ENCODE measurements at places on chromosomes 6 and 20. TPM values are rescaled to one million over a fixed set of nuclear protein-coding genes. Genes with fewer than 3 reads are reported as not detected.

- no peak for DNase-seq
These were observed 94.3 kb downstream of the CEBPB start for GRCh38 chr20:50284811-50285375.

GRCh38 chr6:170152989-170153388 lies 137.9 kb downstream of the DLL1 start:
- DNase-seq: no peak

- peak; percentile 87 for DNase-seq
These were observed at the start of gene EPM2A for GRCh38 chr6:145735356-145736165. Gene EPM2A, minus strand, starts transcription at chr6:145735520. Its CDS starts 22 bp downstream, at chr6:145735498.

GRCh38 chr20:17914957-17915356 lies 53.6 kb downstream of the SNX5 start:
- no peak for DNase-seq

DNA sequence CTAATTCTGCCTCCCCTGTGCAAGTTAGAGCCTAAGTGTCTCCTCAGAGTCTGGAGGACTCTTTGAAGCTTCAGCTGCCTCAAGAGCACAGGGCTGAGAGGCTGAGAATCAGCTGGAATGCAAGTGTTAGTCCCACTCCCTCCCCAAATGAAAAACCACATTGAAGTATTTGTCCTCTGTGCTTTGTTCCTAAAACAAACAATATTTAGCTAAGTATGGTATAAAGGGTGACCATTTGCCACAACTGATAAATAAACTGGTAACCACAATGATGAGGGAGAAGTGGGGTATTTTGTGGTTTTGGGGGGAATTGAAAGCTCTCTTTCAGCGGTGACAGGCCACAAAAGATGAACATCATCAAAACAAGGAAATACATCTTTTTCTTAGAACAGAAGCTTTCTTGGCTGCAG lies 91.7 kb upstream of the HDDC2 start:
- no peak for DNase-seq

DNA sequence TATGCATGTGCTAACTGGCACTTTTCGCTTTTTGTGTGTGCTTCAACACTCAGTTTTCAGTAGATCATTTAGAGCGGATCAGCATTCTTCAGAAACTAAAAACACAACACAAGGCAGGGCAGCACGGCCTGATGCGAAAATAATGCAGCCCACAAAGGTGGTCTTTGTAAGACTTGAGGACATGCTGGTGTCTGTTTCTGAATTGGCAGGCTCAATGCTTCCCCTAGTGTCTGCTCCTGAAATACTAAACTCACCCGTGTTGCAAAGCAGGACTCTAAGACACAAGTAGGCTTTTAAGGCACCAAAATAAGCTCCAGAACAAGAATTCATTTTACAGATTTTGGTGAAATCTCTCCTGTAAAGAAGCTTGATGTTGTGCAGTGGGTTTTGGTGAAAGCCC lies 676.5 kb downstream of the TENT5A start:
- DNase-seq: no peak

C6orf15 gene
- total RNA-seq: not detected

DNA sequence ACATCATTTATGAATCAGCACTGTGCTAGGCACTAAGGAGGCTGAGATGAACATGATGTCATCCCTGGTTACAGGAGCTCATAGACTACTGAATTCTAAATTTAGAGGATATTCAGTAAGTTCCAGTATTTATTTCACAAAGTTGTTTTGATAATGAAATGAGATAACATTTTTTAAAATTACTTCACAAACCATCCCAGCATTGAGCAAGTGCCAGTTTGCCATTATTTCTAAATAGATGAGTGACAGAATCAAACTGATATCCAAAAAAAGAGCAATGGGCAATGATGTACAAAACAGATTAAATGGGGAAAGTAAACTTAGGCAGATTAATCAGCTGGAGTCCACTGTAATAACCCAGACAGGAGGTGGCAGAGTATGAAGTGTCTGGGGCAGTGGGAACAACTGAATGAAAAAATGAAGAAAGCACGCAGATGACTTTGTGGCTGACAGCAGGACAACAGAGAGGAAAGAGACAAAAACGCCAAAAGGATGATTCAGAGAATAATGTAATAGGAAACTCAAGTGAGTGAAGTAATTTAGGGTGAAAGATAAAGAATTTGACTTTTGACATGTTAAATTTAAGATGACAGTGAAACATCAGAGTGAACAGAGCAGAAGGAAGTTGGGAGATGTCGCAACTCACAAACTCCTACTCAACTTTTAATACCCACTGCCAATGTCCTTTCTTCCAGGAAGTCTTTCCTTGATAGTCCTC lies 70.2 kb downstream of the RCAN2 start:
- DNase-seq: no peak

GRCh38 chr20:45547206-45547770 lies at the start of gene EPPIN:
Gene EPPIN, minus strand, starts transcription at chr20:45547401. Its CDS starts 44 bp downstream, at chr20:45547357.
- DNase-seq: no peak

PGC gene
- 0.27 TPM for total RNA-seq

DNA sequence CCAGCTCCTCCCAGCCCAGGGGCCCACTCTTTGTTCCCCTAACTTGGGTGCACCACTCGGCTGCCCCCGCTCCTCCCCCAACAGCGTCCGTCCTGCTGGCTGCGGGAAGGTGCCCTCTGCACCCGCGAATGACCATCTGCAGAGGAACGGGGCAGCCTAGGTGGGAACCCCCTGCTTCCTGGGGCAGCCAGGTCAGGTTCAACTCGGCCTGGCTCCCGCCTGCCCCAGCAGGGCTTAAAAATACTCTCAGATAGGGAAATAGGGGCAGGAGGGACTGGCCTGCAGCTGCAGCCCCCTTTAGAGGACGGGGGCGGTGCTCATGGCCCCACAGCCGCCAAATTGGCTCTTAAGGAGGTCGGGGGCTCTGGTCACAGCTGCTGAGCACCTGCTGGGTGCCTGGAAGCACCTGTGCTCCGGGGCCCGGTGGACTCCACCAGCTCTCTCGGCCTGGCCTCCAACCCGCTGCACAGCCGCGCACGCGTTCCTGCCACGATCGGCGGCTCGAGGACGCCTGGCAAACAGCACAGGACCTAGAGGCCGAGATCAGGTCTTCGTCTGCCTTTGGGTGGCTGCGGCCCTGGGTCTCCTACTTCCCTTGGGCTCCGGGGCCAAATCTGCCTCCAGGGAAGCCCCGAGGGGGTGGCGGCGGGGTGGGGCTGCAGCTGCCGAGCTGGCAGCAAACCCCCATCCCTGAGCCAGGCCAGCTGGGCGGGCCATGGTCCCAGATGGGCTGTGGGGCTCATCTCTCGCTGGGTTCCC lies 700 bp upstream of the LAMA5 start:
- DNase-seq: no peak

- DNase-seq: no peak
These were observed 56.5 kb upstream of the SIRPA start for GRCh38 chr20:1838556-1839279.

CALHM5 gene
- 5.3 TPM for total RNA-seq

- no peak for DNase-seq
These were observed 179.4 kb downstream of the NRN1 start for GRCh38 chr6:5827056-5827904.

PRSS16 gene
- total RNA-seq: 0.67 TPM

DNA sequence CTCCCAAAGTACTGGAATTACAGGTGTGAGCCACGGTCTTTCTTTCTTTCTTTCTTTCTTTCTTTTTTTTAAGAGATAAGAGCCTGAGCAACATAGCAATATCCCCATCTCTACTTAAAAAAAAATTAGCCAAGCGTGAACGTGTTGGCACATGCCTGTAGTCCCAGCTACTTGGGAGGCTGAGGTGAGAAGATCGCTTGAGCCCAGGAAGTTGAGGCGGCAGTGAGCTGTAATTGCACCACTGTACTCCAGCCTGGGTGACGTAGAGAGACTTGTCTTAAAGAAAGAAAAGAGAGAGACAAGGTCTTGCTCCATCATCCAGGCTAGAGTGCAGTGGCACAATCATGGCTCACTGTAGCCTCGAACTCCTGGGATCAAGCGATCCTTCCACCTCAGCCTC lies 162.0 kb upstream of the MLN start:
- peak; percentile 18 for DNase-seq

GRCh38 chr6:90003941-90004340 lies 109.7 kb downstream of the GJA10 start:
- no peak for DNase-seq

SLC17A1 gene
- total RNA-seq: not detected

SYNDIG1 gene
- total RNA-seq: 17.9 TPM

DNA sequence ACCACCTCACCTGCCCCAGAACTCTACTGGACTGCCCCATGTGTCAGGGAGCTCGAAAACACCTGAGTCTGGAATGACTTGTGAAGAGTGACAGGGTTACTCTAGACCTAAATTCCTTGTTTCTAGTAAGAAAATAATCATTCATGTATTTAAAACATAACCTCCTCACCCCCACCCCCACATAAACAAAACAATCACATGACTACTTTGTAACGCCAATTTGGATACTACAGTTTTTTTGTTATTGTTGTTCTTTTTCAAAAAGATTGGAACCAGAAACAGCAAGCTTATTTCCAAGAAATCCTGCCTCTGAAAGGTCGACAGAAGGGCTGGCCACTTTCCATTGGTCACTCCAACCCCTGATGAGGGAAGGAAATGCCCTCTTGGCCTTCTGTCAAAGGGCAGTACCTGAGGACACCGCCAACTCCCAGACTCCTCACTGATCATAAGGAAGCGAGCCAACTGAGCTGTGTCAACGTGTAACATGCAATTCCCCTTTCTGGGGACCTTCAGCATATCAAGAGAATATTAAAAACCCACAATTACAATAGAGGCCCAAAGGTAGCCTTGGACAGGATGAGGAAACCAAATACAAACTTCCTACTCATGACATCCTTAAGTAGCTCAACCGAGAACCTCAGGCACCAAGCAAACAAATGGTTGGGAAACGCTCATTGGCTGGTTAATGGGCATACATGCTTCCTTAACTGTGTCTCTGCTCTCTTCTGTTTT lies 2.6 kb downstream of the MCUR1 start:
- DNase-seq: no peak

OR2J3 gene
- total RNA-seq: not detected

EDN3 gene
- not detected for total RNA-seq

- no peak for DNase-seq
These were observed 17.2 kb upstream of the TMX4 start for GRCh38 chr20:8036771-8037170.

DNA sequence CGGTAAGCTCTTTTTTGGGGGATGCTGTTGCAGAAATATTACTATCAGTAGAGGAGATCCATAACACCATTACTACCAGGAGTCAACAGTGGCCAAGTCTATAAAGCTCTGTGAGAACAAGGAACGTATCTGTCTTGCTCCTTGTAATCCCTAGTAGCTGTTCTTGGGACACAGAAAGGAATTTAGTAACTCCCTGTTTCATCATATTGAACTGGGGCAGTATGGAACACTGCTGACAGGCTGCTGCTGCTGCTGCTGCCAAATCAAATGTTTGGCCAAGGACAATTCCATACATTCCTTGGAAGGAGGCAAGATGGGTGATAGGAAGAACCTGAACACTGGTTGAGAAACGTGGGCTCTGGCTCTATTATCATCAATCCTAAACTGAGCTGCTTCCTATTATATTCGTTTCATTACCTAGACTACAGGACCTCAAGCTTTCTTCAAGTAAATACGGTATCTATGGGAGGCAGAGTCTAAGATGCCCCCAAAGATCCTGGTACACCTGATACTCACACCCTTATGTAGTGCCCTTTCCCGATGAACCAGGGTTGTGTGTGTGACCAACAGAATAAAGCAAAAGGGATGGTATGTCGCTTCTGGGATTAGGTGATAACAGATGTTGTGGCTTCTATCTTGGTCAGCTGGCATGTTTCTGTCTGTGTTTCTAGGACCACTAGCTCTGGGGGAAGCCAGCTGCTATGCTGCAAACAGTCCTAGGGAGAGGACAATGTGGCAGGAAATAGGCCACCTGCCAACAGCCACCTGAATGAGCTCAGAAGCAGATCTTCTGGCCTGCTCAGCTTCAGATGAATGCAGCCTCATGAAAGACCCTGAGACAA lies 39.5 kb downstream of the ELOVL5 start:
- DNase-seq: no peak

ID4 gene
- total RNA-seq: 37.0 TPM

DNA sequence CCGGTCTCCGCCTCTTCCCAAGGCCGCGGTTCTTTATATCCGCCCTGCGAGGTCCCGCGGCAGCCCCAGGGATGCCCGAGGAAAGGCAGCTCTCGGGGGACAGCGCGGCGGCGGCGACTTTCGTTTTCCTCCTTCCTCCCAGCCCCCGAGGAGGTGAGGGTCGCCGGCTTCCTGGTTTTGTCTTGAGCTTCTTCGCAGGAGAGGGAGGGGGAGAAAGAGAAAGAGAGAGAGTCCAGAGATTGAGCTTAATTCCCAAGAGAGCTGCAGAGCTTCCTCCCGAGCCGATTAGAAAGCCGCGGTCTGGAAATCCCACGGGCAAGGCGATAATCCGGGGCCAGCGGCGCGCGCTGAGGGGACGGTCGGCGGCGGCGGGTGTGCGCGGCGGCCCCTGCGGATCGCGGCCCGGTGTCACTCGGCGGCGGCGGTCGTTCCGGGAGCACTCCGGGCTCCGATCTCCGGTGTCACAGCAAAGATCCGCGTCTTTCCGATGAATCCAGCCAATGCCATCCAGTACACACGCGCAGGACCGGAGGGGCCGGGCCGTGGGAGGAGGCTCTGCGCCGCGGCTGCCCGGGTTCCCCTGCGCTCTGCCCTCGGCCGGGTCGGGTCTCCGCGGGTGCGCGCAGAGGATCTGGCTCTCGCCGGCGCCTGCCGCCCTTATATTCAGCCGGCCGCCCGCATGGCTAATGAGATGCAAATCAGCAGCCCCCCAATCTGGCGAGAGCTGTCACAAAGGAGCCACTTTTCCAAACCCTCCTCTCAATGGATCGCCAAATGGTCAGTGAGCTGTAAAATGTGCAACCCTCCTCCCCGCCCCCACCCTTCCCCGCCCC lies at the start of gene DLL1:
TSS of gene DLL1 (minus strand) at position 783 of the 833 bp plus-strand sequence. CDS start 939 bp downstream, outside the sequence.
- DNase-seq: no peak

- DNase-seq: no peak
These were observed 188.2 kb upstream of the PREP start for GRCh38 chr6:105591053-105591452.

GRCh38 chr20:38243709-38244020 lies 16.9 kb downstream of the KIAA1755 start:
- DNase-seq: no peak

- no peak for DNase-seq
These were observed 72.2 kb upstream of the PTCHD4 start for GRCh38 chr6:48183178-48183577.

DNA sequence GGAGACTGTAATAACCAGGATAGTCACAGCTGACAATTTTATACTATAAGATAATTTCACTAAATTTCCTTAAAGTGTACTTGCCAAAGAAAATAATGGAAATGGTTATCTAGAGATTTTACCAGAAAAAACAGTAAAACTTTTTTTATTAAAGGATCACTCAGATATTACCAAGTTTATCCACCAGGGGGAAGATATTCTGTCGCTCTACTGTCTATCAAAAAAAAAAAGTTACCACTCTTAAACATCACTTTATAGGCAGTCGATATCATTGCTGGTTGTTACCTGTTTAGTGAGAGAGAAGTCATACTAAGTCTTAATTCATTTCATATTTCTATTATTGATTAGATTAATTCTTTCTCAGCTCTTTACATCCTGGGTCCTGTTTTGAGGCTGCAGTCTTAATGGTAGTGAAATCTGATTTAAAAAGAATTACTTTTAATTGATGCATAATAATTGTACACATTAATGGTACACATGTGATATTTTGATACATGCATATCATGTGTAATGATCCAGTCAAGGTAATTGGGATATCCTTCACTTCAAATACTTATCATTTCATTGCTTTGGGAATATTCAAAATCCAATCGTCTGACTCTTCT lies 18.9 kb downstream of the L3MBTL3 start:
- no peak for DNase-seq

CST4 gene
- not detected for total RNA-seq

TSPO2 gene
- 0.53 TPM for total RNA-seq

- DNase-seq: no peak
These were observed 103.4 kb downstream of the RTN4IP1 start for GRCh38 chr6:106525882-106526275.
